Ureter (tissue), 1 donor: ENCODE measurements at places on chromosomes 7 and 10. TPM values are rescaled to one million over a fixed set of nuclear protein-coding genes. Genes with fewer than 3 reads are reported as not detected.

GRCh38 chr7:84372155-84372621, 177.6 kb upstream of the SEMA3A start:
- DNase-seq: no peak

DNA sequence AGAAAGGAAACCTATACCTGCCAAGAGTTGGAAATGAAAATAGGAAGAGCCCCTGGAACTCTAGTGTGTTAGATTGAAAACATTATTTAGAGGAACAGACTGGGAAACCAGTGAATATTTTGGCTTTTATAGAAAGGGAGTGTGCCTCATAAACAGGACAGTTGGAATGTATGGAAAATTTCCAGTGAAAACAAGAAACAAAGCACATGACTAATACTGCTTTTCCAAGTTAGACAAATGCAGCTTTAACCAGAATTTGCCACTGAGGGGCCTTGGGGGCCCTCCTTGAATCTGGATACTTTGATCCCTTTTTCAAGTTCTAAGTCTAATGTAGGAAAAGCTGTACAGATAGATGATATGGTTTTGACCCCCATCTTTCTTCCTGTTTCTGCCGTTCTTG, 21.2 kb downstream of the ITGB8 start:
- no peak for DNase-seq

GRCh38 chr7:42662862-42663261, 249.0 kb downstream of the C7orf25 start:
- no peak for DNase-seq

DYNC1I1 gene
- 14.6 TPM for total RNA-seq

KLF6 gene
- 171 TPM for total RNA-seq

DNA sequence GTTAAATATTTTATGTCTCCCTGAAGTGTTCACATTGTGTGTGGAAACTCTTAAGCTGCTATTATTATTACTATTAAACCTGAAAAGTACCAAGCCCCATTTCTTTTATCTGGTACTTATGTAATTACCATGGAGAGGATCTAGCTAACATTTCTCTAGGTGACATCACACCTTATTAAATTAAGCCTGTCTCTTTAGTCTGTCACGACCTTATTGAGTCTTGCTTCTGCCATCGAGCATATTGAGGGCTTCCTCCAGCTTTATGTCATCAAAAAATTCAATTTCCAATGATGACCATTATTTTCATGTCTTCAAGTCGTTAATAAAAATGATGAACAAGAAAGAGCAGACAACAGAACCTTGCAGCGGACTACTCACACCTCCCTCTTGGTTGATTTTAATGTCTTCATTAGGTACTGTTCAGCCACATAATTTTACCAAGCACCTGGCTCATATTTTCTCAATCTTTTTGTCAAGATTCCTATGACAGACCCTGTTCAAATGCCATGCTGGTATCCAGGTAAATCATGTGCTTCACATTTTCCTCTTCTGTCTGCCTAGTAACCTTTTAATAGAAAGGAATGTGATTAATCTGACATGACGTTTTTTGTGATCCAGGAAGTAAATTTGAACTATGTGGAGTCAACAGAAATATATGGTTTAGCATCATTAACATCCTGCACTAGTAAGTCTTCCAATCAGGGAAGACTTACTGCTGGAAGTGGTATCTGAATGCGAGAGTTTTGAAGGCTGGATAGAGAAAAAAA, 556.7 kb downstream of the SORCS3 start:
- no peak for DNase-seq

GRCh38 chr7:43877968-43878864, 8.9 kb upstream of the MRPS24 start:
- DNase-seq: no peak

DNA sequence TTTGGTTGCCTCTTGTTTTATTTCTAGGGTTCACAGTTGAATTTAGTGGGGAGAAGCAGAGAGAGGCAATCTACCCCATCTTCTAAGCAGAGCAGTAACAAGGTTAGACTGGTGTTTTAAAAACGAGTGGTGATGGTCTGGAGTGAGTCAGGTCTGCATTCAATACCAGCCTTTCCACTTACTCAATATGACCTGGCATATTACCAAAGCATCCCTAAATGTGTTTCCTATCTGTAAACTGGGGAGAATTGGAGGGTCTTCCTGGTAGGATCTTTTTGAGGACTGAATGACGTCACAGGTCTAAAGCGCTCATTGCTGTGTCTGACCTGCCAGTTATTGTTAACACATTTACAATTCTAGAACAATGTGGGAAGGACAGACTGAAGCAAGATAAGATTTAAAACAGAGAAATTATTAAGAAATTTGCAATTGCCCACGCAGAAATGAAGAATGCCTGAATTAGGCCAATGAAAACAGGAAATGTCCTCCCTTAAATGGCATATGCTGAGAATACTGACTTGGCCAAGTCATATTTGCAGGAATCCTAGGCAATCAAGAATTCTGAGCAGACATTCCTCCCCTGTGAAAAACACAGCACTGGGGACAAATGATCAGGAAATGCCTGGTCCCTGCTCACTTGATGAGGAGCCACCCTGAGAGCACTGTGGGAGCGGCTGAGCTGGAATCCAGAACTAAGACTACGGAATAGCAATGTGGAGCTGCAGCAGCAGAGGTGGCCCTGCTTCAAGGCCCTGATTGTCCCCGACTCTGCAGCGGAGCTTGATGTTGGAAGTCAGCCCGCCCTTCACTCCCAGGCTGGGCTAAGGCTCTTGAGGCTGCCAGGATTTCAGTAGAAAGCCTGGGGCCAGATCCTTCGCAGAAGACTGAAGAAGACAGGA, 184.5 kb upstream of the CXCL12 start:
- no peak for DNase-seq

GRCh38 chr7:26858241-26858715, 6.1 kb downstream of the SKAP2 start:
- DNase-seq: no peak
